ENCODE measurements at places on chromosomes 3 and 15.

GRCh38 chr3:66490984-66491383 lies 9.8 kb downstream of the LRIG1 start:
- no peak for DNase-seq

- DNase-seq: no peak
These were observed 526 bp downstream of the RMDN3 start for GRCh38 chr15:40754574-40754882.

GRCh38 chr3:126346466-126346865 lies 10.7 kb downstream of the KLF15 start:
- DNase-seq: no peak

DNA sequence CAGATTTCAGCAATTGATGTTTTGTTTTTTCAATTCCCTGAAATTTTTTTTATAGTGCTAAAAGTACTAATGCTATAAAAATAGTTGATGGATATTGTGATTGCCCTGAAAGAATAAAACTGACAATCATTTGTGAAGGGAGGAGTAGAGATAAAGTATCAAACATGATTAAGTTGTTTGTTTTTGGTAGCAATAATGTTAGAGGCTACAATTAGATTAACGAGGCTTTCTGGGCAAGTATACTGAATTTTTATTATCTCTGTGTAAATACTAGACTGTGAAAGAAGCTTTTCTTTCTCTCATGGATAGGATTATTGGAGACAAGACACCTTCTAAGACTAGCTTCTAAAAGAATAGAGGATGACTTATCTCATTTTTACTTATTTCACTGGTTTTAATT lies 15.6 kb downstream of the NR1D2 start:
- DNase-seq: no peak

DNA sequence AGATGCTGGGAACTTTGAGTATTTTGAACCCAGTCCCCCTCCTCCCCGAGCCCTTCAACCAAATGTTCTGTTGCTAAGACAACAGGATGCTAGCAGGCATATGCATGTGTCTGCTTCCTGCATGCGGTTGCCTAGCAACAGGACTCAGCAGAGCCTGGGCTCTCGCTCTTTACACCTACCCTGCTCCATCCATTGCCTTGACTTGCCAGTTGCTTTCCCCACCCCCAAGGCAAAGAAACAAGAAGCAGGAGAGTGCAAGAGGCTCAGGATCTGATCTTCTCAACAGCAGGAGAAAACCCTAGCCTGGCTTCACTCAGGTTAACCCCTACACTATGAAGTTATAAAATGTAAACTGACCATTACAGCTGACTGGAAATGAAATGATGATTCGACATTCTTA lies 393.0 kb downstream of the IGSF11 start:
- DNase-seq: no peak

GRCh38 chr3:149382101-149382467 lies 4.6 kb upstream of the TM4SF1 start:
- DNase-seq: peak; percentile 72

DNA sequence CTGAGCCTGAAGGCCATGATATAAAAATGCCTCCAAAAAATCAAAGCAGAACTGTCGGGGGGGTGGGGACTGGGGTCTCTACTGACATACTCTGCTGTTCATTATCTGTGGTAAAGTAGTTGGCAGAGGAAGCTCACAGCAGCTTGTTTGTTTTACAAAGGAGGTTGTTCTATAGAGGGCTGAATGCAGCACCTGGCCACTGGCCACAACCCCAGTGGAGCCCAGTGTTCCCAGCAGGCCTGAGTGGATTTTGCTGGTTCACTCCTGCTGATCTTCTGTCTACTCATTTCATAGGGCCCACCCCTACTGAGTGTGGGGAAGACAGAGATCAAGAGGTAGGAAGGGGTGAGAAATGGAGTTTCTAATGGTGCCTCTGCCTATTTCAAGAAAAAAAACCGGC lies 125.5 kb downstream of the DIPK2A start:
- DNase-seq: no peak

DNA sequence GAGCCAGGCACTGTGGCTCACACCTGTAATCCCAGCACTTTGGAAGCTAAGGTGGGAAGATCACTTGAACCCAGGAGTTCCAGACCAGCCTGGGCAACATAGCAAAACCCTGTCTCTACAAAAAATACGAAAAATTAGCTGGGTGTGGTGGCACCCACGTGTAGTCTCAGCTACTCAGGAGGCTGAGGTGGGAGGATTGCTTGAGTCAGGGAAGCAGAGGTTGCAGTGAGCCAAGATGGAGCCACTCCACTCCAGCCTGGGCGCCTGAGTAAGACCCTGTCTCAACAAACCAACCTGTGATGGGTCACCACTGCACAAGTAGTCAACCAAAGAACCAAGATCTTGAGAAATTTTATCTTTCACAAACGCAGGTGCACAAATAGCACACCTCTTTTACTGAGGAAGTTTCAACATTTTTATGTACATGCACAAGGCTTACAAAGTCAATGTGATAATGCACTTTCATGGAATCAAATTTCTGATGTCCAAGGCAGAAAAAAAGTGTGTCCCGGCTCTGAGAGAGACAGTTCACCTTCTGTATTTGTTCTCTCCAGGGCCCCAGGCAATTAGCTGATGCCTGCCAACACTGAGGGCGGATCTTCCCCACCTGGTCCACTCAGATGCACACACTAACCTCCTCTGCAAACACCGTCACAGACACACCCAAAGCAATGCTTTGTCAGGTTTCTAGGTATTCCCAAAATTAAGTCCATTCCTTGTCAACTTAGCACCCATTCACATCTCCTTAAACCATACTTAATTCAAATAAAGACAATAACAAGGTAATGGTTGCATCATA lies 12.4 kb downstream of the ACAA1 start:
- DNase-seq: no peak

DNA sequence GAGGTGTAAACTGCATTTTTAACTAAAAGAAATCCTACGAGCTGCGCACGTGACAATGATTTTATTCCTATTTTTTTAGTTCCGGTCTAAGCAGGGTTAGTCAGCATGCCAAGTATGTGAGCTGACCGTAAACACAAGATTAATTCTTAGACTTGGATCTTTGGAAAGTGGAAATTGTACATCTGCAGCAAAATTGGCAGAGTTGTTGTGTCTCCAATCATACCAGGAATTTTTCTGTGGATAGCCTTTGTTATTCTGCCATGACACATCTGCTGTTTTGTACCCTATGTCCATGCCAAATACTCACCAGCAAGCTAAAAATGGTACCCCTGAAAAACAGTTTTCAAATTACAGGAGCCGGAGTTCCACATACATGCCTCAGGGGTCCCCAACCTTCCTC lies 562.5 kb downstream of the UNC13C start:
- no peak for DNase-seq

DNA sequence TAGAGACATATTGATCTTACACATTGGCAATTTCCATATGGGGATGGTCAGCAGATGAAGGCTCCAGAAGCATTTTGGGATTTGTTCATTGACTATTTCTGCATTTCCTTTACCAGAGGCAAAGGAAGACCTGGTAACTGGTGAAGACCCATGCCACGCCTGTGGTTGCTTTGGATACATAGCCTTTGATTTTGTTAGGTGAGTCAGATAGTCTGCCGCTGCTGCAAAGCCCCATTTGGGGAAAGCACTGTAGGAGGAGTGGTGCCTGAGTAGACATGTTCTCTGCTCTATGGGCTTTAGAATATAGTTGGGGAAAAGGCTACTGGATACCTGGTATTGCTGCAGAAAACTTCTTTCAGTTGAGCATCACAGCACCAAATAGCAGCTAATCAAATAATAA lies 56.8 kb downstream of the TFG start:
- DNase-seq: no peak

DNA sequence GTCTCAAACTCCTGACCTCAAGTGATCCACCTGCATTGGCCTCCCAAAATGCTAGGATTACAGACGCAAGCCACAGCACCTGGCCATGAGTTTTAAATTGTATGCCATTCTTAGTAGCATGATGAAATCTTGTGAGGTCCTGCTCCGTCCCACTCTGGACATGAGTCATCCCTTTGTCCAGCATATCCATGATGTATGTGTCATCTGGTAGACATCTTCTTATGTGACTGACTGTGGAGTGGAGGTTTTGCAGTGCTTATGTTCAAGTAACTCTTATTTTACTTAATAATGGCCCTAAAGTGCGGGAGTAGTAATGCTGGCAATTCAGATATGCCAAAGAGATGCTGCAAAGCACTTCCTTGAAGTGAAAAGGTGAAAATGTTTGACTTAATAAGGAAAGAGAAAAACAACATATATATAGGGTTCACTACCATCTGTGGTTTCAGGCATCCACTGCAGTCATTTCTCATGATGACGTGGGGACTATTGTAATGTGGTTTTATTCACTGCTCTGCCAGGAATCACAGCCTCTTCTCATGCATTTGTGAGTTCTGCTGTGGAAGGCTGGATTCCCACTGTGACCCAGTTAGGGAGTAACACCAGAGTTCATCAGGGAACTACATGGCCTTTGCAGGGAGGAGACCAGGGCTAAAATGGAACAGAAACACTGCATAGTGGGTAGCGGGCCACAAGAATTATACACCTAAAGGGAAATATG lies 204.6 kb upstream of the STRIT1 start:
- peak; percentile 77 for DNase-seq

DNA sequence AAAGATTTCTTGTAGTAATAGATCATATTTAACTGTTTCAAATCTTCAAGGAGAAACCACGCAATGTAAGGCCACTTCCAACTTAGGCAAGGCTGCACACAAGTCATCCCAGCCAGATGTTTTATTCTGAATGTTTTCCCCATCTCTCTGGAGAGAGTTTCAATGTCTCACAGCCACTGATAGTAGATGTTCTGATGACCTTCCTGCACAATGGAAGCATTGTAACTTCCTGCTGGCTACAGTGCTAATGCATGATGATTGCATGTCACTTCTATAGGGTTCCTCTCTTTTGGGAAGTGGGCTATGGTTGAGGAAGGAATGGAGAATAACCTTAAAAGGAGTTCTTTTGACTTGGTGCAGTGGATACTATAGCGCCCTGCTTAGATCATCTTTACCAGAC lies 328.0 kb downstream of the ZNF621 start:
- no peak for DNase-seq

- no peak for DNase-seq
These were observed 3.0 kb downstream of the ARHGAP31 start for GRCh38 chr3:119297169-119297568.

- DNase-seq: no peak
These were observed 1.1 kb upstream of the WDR82 start for GRCh38 chr3:52279596-52279995.

DNA sequence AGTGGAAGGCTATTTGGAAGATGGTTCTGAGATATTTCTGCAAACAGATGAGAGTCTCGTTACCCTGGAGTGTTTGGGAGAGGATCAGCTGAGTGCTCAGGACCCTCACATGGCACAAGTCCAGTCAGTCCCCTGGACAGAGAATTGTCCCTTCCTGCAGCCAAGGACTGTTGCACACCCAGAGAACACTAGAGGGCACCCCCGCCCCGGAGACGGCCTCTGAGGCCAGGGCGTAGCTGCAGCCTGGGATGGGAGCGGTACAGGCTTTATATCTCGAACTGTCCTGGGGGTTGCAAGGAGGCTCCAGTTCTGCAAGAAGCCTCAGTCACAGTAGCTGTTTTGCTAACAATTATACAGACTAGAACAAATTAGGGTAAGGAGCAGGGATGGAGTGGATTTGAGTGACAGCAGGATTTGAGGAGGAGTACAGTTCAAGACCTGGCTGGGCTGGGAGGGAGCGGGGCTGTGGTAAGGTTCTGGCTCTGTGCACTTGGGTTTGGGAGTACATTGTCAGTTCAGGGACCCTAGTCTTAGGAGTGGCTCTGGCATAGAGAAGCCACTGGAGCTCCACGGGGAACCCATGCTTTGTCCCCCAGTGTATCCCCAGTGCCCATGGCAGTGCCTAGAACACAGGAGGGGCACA lies 67.6 kb upstream of the HACD2 start:
- DNase-seq: no peak

GRCh38 chr15:60477916-60478565 lies 901 bp downstream of the ICE2 start:
- no peak for DNase-seq

DNA sequence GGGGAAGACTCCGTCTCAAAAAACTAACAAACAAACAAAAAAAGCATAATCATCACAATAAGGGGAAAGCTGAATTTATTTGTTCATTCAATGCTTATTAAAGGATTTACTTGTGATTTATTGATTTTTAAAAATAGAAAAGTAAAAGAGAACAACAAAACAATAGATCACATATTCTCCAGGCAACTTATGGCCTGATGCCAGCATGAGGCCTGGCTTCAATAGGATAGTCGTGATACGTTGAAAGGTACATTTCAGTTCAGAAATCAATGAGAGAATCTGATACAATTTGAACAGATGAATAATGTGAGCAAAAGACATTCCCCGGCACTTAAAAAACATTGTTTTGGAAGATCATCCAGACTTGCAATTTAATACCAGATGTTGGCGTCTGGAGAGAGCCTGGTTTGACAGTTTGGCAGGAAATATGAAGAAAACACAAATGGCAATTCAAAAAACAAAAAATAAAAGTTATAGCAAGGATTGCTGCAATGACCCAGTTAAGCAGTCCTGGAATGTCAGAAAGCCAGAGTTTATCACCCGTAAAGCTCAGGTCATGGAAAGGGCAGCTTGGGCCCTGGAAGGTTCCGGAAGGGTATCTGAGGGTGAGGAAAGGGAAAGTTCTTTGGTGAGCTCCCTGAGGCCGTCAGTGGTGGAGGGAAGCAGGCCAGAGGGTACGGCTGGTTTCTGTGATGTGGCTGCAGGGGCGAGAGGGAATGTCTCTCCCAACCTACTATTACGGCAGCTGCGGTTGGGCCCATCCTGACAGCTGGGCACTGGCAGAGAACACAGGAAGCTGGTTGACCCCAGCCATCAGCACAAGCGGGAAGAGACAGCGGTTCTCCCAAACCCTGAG lies 230.2 kb upstream of the HES1 start:
- DNase-seq: no peak

GRCh38 chr3:127549826-127550467 lies 40.6 kb downstream of the TPRA1 start:
- DNase-seq: no peak

- DNase-seq: no peak
These were observed 31.4 kb downstream of the CA12 start for GRCh38 chr15:63350178-63350621.

- DNase-seq: no peak
These were observed 163.0 kb downstream of the OCA2 start for GRCh38 chr15:27936164-27936563.

- no peak for DNase-seq
These were observed 300.6 kb downstream of the MECOM start for GRCh38 chr3:169362868-169363267.

GRCh38 chr3:42653303-42653559 lies 266 bp upstream of the ZBTB47 start:
- DNase-seq: no peak

GRCh38 chr3:28250999-28251398 lies 9.6 kb downstream of the CMC1 start:
- DNase-seq: no peak

Measured in AG09309 (cell line).